ENCODE measurements at places on chromosomes 11 and 22.

- DNase-seq = no peak
Measured at GRCh38 chr11:71138737-71139425, 113.5 kb downstream of the SHANK2 start.

GRCh38 chr11:84747871-84748270 is 879.3 kb downstream of the DLG2 start:
- DNase-seq = no peak

- no peak for DNase-seq
Measured at GRCh38 chr22:34255042-34255441, 334.8 kb upstream of the LARGE1 start.

DNA sequence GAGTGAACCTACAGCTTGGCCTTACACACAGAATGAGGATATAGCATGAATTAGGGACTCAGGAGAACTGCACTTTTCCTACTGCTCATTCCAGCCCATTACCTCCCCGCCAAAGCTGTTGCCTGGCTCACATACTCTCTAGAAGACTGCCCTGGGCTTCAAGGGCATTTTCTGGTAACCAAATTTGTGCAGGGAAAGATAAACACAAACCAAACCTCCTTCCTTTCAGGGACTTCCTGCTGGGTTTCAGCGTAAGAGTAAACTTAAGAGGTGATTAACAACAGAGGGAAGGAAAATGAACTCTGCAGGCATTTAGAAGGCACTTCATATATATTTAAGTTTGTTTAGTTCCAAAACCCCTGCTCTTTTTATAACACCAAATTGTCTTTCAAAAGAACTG is 194.9 kb downstream of the SWAP70 start:
- DNase-seq = peak; percentile 5

- no peak for DNase-seq
Measured at GRCh38 chr11:84671325-84671999, 955.7 kb downstream of the DLG2 start.

- DNase-seq = no peak
Measured at GRCh38 chr11:115471367-115471766, 32.8 kb downstream of the CADM1 start.

- DNase-seq = no peak
Measured at GRCh38 chr11:3180869-3181268, 15.8 kb upstream of the OSBPL5 start.

- DNase-seq = peak; percentile 87
Measured at GRCh38 chr11:61733120-61733978, 19.1 kb upstream of the MYRF start.

DNA sequence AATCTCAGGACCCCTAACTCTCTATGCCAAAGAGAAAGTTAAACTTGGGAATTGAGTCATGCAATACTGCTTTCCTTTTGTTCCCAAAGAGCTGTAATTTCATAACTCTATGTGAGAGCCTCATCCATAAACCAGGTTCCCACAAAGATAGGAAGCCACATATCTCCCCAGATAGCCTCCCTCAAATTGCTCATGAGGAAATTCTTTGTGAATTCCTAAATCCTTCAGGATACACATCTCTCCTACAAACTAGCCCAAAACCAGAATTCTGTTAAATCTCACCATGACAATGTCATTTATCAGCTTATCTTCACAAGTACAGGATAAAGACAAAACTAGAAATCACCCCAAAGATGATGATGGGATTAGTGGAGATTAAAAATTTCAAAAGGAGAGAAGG is 4.7 kb upstream of the NXPE2 start:
- DNase-seq = no peak

GRCh38 chr11:115488945-115489344 is 15.3 kb downstream of the CADM1 start:
- DNase-seq = no peak

- DNase-seq = no peak
Measured at GRCh38 chr11:77312107-77312506, 10.6 kb upstream of the GDPD4 start.

- DNase-seq = no peak
Measured at GRCh38 chr11:117064275-117064674, 34.0 kb downstream of the SIK3 start.

DNA sequence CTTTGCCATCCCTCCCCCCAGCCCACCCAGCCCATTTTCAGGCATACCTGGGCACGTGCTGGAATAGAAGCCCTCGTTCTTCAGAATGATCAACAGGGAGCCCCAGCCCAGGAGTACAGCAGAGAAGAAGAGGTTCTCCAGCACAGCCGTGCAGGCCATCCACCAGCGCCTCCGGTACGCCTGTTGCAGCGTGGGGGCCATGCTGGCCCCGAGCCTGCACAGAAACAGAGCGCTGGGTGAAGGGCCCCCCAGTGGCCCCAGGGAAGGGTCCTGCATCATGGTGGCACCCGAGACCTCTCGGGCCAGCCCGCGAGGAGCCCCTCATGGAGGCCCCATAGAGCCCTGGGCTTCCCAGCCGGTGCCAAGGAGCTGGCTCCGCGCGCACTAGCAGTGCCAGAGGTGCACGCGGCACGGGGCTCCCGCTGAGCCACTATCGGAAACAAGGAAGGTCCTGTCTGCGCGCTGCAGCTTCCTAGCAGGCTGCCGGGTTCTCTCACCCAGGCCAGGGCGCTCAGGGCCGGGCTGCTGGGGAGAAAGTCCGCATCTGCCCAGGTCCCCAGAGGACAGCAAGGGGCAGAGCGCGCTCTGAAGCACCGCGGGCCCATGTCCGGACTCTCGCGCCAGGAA is 1.5 kb downstream of the SLC43A1 start:
- DNase-seq = peak; percentile 14

DNA sequence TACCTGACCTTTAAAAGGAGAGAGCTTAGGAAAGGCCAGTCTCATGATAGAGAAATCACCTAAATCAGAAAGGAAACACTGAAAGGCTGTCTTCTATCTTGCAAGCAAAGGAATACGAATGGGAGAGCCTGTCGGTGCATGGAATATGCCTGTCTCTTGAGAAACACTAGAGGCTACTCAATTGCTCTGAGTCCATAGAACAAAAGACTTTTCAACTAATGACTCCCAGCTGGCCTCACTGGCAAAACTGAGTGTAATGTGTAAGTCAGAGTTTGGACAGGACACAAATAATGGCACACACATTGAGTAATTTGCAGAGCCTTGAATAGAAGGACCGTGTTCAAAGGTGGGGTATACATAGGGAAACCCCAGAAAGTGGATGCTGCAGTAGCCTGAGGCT is 171.0 kb upstream of the ARHGAP20 start:
- no peak for DNase-seq

- no peak for DNase-seq
Measured at GRCh38 chr11:86551288-86552092, 120.9 kb downstream of the ME3 start.

GRCh38 chr11:102256251-102256650 is 61.0 kb upstream of the BIRC3 start:
- DNase-seq = no peak

- DNase-seq = no peak
Measured at GRCh38 chr11:1158681-1159487, 1.1 kb downstream of the MUC5AC start.

DNA sequence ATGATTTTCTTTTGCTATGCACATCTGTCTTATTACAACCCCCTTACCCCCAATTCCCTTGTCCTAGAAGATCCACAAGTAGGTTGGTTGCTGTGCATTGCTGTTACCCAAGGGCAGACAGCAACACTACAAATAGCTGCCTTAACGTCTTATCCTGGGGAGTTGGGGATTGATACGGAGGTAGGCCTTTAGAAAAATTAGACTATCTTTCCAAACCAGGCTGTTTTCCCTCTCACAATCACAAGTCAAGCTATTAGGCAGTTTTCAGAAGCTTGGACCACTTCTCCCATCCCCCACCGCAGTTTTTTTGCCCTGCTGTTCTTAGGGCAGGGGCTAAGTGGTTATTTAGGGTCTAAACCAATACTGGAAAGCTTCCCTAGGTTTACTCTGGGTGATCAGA is 2.8 kb upstream of the PHLDB1 start:
- DNase-seq = no peak

GRCh38 chr22:44363980-44364750 is 51.4 kb upstream of the SHISAL1 start:
- no peak for DNase-seq

- no peak for DNase-seq
Measured at GRCh38 chr22:43238526-43239006, 51.6 kb upstream of the TTLL12 start.

DNA sequence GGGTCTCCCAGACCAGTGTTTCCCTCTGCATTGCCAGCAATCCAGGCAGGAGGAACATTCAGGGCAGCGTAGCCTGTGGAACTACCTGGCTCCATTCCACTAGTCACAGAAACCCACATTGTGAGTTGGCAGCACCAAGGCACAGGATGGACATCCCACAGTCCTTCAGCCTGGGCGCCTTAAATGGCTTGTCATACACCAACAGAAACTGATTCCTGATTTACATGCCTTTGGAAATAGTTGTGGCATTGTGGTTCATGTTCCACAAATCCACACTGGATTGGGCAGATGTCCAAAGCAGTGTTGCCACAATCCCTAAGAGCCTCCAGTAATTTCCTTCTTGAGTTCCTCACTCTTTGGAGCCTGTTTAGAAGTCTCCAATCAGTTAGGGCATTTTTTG is 225.6 kb downstream of the BLID start:
- no peak for DNase-seq

GRCh38 chr11:18612394-18612793 is 12.8 kb downstream of the MISFA start:
- no peak for DNase-seq

- DNase-seq = no peak
Measured at GRCh38 chr22:41847300-41847699, 14.4 kb downstream of the SREBF2 start.

DNA sequence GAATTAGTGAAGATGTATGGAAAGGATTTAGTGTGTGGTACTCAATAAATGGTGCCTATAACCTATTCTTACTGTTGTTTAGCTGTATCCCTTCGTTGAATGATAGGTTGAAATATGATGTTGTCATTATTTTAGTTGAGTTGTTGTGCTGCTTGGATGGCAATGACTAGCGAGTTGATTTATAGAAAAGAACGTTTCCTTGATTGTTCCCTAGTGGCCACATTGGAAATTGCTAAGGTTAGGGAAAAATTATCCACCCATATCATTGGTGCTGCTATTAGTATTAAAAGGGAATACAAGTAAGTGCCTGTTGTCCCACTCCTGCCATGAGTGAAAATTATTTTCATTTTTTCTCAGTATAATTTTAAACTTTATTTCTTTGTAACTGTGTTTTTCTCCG is 14.5 kb downstream of the EMSY start:
- DNase-seq = peak; percentile 6

DNA sequence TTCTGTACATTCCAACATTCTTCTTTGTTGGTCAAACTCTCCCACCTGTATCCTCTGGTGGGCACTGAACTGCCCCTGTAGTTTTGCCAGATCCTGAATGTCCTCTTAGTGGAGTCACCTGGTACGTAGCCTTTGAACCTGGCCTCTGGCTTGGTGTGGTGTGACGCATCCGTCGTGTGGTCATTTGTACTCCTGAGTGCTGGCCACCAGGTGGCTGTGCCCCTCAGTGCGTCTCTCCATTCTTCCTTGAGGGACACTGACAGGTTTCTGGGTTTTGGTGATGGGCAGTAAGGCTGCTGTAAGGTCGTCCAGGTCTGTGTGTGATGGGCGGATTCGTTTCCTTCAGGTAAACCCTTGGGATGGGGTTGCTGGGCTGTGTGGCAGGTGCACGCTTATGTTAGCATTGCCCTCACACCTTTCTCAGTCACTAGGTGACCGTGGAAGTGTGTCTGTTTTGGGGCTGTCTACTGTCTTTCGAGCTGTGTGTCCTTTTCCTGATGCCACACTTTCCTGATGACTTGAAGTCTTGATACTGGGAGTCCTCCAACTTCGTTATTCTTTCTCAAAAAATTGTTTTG is 13.6 kb upstream of the RANBP1 start:
- no peak for DNase-seq

- DNase-seq = no peak
Measured at GRCh38 chr22:50035131-50035881, 22.7 kb upstream of the IL17REL start.

- no peak for DNase-seq
Measured at GRCh38 chr11:102704841-102705240, 728 bp downstream of the MMP27 start.

DNA sequence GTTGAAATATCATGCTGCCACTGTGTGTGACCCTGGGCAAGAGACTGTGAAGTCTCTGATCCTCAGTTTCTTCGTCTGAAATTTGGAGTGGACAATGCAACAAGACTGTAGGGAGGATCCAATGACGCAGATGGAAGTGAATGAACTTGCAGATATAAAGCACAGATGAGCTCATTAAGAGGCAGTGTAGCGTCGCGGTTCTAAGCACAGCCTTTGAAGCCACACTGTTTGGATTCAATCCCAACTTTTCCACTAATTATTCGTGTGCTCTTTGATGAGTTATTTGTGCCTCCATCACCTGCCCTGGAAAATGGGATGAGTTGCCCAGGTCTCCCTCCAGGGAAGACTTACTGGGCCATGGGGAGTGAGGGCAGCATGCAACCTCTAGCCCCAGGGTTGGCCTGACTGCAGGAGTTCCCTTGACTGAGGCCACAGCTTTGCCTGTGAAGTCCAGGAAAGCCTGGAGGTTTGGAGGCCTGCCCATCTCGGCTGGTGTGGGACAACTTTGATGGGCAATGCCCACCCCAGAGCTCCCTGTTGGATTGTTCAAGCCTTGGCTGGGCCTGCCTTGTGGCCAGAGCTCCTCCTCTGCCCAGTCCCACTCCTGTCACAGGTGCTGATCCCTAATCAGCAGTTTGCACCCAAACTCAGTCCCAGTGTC is 266.0 kb upstream of the B3GAT1 start:
- DNase-seq = no peak

GRCh38 chr11:133934599-133935550 is 21.9 kb downstream of the IGSF9B start:
- no peak for DNase-seq

- DNase-seq = no peak
Measured at GRCh38 chr11:48088682-48089050, 108.3 kb downstream of the PTPRJ start.

- DNase-seq = no peak
Measured at GRCh38 chr11:95692526-95693260, 96.9 kb downstream of the FAM76B start.

DNA sequence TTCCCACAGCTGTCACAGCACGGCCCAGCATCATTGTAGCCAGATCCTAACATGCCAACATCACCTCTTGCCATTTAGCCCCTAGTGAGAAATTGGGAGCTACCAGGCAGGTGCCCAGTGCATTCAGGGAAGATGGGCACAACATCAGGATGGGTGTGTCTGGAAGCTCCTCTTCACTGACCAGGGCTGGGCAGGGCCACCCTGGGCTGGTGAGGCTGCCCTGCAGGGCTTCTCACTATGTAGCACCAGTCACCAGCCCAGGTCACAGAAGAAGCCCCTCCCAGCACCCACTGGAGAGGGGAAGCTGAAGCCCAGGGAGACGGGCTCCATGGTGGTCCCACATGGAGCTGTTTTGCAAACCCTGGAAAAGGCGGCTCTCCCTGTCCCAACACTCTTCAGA is 13.9 kb downstream of the ZNF74 start:
- DNase-seq = no peak

GRCh38 chr11:77065878-77066228 is 918 bp upstream of the CAPN5 start:
- no peak for DNase-seq

- no peak for DNase-seq
Measured at GRCh38 chr11:58775066-58775708, 43.4 kb upstream of the GLYAT start.

- no peak for DNase-seq
Measured at GRCh38 chr22:45757936-45758335, 86.3 kb downstream of the ATXN10 start.

- no peak for DNase-seq
Measured at GRCh38 chr22:46578824-46579561, 41.2 kb upstream of the GRAMD4 start.
